ENCODE measurements at places on chromosomes 12 and 14. TPM values are rescaled to one million over a fixed set of nuclear protein-coding genes. Genes with fewer than 3 reads are reported as not detected.
A peak's percentile ranks its signal among the peaks of the same experiment; 100 is the strongest.

Gene PDZRN4
- not detected for total RNA-seq

Gene PPP1R1A
- not detected for total RNA-seq

Gene NRIP2
- total RNA-seq, result not detected

Gene SPX
- 0.61 TPM for total RNA-seq

Gene KCNK10
- total RNA-seq, result not detected

GRCh38 chr12:85831327-85831990 lies 4.8 kb downstream of the RASSF9 start:
- no peak for DNase-seq
- H3K4me1 ChIP-seq, result no peaks in the 10 kb centered on the region
- H3K27ac ChIP-seq, result no peak overlapping the region
- H3K4me3 ChIP-seq, result no peak overlapping the region
- no peaks in the 10 kb centered on the region for H3K36me3 ChIP-seq
- no peaks in the 10 kb centered on the region for H3K27me3 ChIP-seq

DNA sequence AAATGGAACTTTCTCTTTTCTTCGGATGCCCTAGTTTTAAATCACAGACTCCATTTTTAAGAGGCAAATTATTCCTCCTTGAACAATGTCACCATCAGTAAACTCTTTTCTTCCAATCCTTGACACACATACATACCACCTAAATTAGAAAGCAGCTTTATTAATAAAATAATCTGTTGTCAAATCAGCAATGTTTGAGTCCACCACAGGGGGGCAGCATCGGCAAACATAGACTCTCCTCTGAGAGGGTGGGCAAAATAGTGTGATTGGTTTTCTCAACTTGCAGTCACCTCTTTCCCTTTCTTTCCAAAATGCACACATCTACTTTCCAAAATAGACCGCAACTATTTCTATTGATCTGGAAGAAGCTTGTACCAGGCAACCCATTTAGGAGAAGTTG lies 438.4 kb upstream of the OR4E1 start:
- H3K4me3 ChIP-seq, result peak overlapping the region; percentile 68
- DNase-seq, result no peak
- H3K27me3 ChIP-seq, result peaks cover 25% of the 10 kb centered on the region
- no peaks in the 10 kb centered on the region for H3K4me1 ChIP-seq
- H3K27ac ChIP-seq, result peak overlapping the region; percentile 50

DNA sequence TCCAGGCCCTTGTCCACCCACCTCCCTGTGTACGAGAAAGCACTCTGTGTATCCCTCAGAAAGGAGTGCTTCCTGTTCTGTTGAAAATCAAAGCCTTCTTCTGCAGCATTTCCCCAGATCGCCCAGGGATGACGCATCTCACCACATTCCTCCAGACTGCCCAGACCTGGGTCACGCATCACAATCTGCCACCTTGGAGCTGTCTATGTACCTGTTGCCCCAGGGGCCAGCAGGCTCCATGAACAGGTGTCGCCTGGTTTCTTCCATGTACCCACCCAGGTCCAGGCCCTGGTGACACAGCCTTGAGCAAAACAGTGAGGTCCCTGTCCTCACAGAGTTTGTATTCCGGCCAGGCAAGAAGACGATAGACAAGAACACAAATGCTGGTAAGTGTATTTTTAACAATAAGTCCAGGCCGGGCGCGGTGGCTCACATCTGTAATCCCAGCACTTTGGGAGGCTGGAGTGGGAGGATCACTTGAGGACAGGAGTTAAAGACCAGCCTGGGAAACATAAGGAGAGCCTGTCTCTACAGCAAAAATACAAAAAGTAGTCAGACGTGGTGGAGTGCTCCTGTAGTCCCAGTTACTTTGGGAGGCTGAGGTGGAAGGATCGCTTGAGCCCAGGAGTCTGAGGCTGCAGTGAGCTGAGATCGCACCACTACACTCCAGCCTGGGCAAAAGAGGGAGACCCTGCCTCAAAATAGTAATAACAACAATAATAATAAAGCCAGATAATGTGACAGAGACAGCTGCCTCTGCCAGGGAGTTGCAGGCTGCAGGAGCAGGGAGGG lies 6.8 kb upstream of the PPP1R13B start:
- DNase-seq, result no peak
- H3K36me3 ChIP-seq, result no peaks in the 10 kb centered on the region
- H3K27ac ChIP-seq, result no peak overlapping the region

DNA sequence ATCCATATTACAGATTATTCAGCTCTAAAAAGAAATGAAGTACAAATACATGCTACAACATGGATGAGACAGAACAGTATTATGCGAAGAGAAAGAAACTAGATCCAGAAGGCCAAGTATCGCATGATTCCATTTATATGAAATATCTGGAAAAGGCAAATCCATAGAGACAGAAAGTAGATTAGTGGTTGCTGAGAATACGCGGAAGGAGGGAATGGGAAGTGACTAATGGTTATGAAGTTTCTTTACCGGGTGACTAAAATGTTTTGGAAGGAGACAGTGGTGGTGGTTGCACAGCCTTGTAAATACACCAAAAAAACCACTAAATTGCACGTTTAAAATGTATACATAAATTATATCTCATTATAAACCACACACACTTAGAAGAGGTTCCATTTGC lies 12.5 kb downstream of the PRDM4 start:
- H3K27me3 ChIP-seq, result no peaks in the 10 kb centered on the region
- H3K4me1 ChIP-seq, result peaks cover 5% of the 10 kb centered on the region
- DNase-seq, result no peak
- no peak overlapping the region for H3K4me3 ChIP-seq
- peaks cover 22% of the 10 kb centered on the region for H3K36me3 ChIP-seq
- no peak overlapping the region for H3K27ac ChIP-seq

DNA sequence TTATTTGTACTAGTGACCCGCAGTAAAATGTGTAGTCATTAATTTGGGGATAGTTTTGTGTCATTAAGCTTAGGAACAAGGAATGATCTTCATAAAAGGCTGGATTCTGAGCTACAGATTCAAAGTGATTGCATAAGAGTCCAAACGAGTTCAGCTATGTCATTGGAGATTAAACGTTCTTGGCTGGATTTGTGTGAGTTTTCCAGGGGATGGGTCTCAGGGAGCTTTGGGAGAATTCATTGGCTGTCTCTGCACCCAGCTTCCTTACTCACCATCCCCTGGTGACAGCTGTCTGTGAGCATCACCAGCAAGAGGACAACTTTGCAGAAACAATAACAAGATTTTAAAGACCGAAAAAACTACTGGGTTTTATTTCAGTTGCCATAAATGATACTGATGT lies 130.4 kb downstream of the DAAM1 start:
- no peaks in the 10 kb centered on the region for H3K36me3 ChIP-seq
- no peak overlapping the region for H3K4me3 ChIP-seq
- H3K27ac ChIP-seq, result no peak overlapping the region
- DNase-seq, result no peak
- H3K27me3 ChIP-seq, result no peaks in the 10 kb centered on the region

DNA sequence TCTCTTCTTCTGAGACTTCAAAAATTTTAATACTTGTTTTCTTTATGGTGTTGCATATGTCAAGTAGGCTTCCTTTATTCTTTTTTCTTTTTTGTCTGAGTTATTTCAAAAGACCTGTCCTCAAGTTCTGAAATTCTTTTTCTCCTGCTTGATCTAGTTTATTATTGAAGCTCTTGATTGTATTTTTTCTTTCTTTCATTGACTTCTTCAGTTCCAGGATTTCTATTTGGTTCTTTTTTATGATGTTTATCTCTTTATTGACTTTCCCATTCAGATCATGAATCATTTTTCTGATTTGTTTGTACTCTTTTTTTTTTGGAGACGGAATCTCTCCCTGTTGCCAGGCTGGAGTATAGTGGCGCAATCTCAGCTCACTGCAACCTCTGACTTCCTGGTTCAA lies 34.1 kb downstream of the IFT43 start:
- H3K4me1 ChIP-seq, result no peaks in the 10 kb centered on the region
- peaks cover 35% of the 10 kb centered on the region for H3K36me3 ChIP-seq
- H3K4me3 ChIP-seq, result no peak overlapping the region
- H3K27me3 ChIP-seq, result no peaks in the 10 kb centered on the region
- H3K27ac ChIP-seq, result no peak overlapping the region

GRCh38 chr12:95646781-95647190 lies 95.5 kb upstream of the USP44 start:
- no peak overlapping the region for H3K4me3 ChIP-seq
- peaks cover 7% of the 10 kb centered on the region for H3K27me3 ChIP-seq
- DNase-seq, result no peak
- H3K4me1 ChIP-seq, result no peaks in the 10 kb centered on the region

DNA sequence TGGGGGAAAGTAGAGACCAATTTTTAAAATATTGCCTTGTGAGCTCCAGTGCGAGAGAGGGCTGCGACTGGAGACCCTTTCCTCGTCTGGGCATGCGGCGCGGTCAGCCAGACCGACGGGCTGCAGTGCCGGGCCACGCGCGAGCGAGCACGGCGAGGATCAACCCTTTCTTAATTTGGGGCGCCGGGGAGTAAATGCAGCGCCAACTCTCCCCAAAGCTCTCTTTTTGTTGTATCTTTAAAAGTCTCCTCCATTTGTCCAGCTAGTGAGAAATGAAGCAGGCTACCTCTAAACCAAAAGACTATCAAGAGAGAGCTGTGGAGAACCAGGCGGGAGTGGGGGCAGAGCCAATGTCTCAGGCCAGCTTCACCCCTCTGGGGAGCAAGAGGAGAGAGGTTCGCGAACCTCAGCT lies 1.4 kb downstream of the SIX1 start:
- H3K36me3 ChIP-seq, result no peaks in the 10 kb centered on the region
- peak overlapping the region; percentile 50 for H3K4me3 ChIP-seq
- H3K27me3 ChIP-seq, result peaks cover 85% of the 10 kb centered on the region
- H3K4me1 ChIP-seq, result peaks cover 12% of the 10 kb centered on the region
- H3K27ac ChIP-seq, result no peak overlapping the region

- peaks cover 9% of the 10 kb centered on the region for H3K36me3 ChIP-seq
- H3K4me3 ChIP-seq, result no peak overlapping the region
- no peak overlapping the region for H3K27ac ChIP-seq
- no peaks in the 10 kb centered on the region for H3K27me3 ChIP-seq
Measured at GRCh38 chr12:55982319-55982936, 8.6 kb downstream of the RAB5B start.
